ENCODE measurements at places on chromosomes 7 and 10. TPM values are rescaled to one million over a fixed set of nuclear protein-coding genes. Genes with fewer than 3 reads are reported as not detected.

The FAM24B gene
- 12.9 TPM for total RNA-seq

The IKZF1 gene
- total RNA-seq: not detected

The ACTL6B gene
- total RNA-seq: not detected

The EN2 gene
- 1.0 TPM for total RNA-seq

The MRPL32 gene
- 70.8 TPM for total RNA-seq

The LIPJ gene
- not detected for total RNA-seq

The KLF14 gene
- 0.05 TPM for total RNA-seq

The WNT16 gene
- total RNA-seq: not detected

The SHH gene
- 2.7 TPM for total RNA-seq

The PCGF6 gene
- 7.7 TPM for total RNA-seq

The LBX1 gene
- total RNA-seq: not detected

The TRIM73 gene
- total RNA-seq: 1.6 TPM

The NPTX2 gene
- 0.09 TPM for total RNA-seq

The AGMO gene
- 0.72 TPM for total RNA-seq

The CALML5 gene
- total RNA-seq: not detected

The CYP2C18 gene
- 0.16 TPM for total RNA-seq

The HTR5A gene
- total RNA-seq: not detected

The PLXDC2 gene
- total RNA-seq: not detected

The GNGT1 gene
- total RNA-seq: not detected

The ABCB1 gene
- 0.29 TPM for total RNA-seq

The VWA2 gene
- total RNA-seq: not detected

The HOXA4 gene
- total RNA-seq: 2.3 TPM

The NEUROD6 gene
- not detected for total RNA-seq

The CTAGE6 gene
- total RNA-seq: not detected

The SPDYE1 gene
- total RNA-seq: not detected

The H2BK1 gene
- not detected for total RNA-seq

The CPA5 gene
- total RNA-seq: not detected

The DHTKD1 gene
- 5.5 TPM for total RNA-seq

The VAX1 gene
- 1.7 TPM for total RNA-seq

The NXPH1 gene
- total RNA-seq: not detected

The TMEM26 gene
- total RNA-seq: 0.08 TPM

The FXYD4 gene
- total RNA-seq: not detected

The CACNB2 gene
- total RNA-seq: not detected

The AMPH gene
- total RNA-seq: not detected

The PTPN20 gene
- total RNA-seq: 3.1 TPM

The HOXA2 gene
- total RNA-seq: 0.99 TPM

The SAMD9 gene
- 7.1 TPM for total RNA-seq

The RHBDD2 gene
- 72.5 TPM for total RNA-seq

The PAXIP1 gene
- 15.1 TPM for total RNA-seq

The NFE2L3 gene
- total RNA-seq: 11.7 TPM

The TRPV5 gene
- total RNA-seq: not detected
